ENCODE measurements at places on chromosomes 4 and X.
A peak's percentile ranks its signal among the peaks of the same experiment; 100 is the strongest.

GRCh38 chr4:188613976-188614375 lies 474.7 kb downstream of the TRIML1 start:
- DNase-seq = peak; percentile 13

- no peak for DNase-seq
Observed at GRCh38 chrX:46803140-46803539, 33.7 kb upstream of the RP2 start.

GRCh38 chr4:37977471-37978247 lies 17.5 kb downstream of the PTTG2 start:
- DNase-seq = peak; percentile 56

DNA sequence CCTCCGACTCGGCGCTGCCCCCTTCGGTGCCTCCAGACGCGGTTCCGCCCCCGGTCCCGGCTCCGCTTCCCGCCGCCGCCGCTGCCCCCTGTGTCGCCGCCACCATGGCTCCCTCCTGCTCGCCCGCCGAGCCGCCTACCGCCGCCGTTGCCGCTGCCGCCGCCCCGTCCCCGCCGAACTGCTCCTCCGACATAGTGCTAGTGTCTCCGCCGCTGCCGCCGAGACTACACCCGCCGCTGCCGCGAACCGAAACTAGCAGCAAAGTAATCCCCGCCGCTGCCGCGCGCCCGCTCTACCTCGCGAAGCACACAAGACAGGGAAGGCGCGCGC lies 340 bp downstream of the HNRNPD start:
- no peak for DNase-seq

- no peak for DNase-seq
Observed at GRCh38 chr4:152860046-152860445, 76.1 kb upstream of the FHDC1 start.

DNA sequence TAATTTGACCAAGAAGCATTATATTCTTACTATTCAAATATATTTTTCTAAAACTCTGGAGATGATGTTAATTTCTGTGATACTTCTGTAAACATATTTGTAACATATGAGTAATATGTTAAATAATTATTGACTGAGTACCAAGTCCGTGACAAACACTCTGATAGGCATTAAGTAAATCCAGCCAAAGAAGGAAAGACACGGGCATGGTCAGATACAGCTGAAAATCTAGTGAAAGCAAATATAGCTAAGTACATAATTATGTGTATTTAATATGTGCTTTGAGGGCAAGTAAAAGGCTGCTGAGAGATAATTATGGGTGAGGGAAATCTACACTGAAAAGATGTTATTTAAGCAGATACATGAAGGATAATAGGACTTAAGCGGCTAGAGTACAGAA lies 1263.6 kb upstream of the ADGRL3 start:
- no peak for DNase-seq

GRCh38 chr4:73248416-73248815 lies 10.2 kb downstream of the ANKRD17 start:
- DNase-seq = no peak

- no peak for DNase-seq
Observed at GRCh38 chr4:105923497-105924238, 28.4 kb downstream of the NPNT start.

DNA sequence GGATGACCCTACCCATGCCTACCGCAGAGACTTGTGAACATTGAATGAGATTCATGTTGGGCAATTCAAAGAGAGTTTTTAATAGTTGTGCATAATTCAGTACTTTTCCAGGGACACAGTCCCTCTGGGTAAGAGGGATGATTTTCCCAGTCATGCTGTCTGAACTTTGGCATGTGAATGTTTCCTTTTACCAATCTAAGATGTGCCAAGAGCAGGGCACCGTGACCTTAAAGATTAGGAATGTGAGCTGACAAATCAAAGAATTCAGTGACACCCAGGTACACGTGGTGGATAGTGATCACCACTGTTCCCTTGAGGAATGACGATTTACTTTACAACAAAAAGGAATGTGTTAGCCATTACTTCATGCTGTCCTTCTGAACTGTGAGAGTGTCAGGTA lies 515.6 kb downstream of the PPARGC1A start:
- peak; percentile 95 for DNase-seq

- no peak for DNase-seq
Observed at GRCh38 chr4:182223708-182224107, 19.5 kb upstream of the TENM3 start.

DNA sequence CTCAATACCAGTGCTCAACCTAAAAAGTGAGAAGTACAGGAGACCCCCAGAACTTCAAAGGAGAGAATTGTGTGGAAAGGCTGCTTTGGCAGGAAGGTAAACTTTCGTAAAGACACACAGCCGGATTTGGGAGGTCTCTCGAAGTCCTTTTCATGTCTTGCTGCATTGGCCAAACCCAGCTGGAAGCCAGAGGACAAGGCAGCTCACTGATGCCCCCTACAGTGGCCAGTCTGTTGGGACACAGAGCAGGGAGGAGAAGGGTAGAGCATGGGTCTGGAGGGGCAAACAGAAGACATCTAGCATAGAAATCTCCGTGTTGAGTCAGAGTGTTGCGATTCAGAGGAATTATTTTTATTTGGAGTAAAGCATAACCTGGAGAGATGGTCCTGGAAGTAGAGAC lies 198.9 kb downstream of the ANK2 start:
- DNase-seq = no peak

GRCh38 chrX:17933856-17934255 lies 72.8 kb upstream of the RAI2 start:
- no peak for DNase-seq

DNA sequence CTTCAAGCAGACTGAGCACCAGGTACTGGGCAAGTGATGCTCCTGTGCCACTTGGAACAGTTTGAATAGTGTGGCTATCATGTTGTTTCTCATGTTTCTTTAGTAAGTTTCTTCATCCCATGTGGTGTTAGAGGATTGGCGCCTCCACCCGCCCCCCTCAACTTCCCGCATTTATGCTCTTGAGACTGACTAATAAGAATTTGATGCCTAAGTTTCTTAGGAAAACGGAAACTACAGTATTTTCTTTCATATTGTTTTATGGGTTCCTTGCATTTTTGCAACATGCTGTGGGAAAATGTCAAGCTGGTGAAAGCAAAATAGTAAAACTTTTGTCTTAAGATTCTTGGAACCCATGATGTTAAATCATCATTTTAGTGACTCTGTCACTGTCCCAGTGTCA lies 101.2 kb upstream of the SLC4A4 start:
- DNase-seq = no peak

GRCh38 chrX:10619425-10620046 lies 849 bp downstream of the MID1 start:
- DNase-seq = no peak

GRCh38 chr4:99848591-99849001 lies 32.0 kb downstream of the DAPP1 start:
- no peak for DNase-seq

DNA sequence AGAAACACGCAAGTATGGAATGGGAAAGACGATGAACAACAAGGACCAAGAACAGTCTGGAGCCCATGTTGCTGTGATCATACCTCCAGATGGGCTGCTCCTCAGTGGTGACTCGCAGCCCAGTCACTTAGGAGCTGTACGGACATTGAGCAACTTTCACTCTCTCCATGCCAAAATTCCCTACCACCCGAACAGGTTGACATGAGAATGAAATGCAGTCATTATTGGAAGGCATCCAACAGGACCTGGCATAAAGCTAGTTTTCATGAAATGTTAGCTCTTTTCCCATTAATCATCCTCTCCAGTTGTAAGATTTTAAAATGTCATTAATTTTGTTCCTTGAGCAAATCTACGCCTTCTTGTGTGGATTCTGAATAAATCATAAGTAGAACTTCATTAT lies 82.7 kb upstream of the GPM6B start:
- no peak for DNase-seq

DNA sequence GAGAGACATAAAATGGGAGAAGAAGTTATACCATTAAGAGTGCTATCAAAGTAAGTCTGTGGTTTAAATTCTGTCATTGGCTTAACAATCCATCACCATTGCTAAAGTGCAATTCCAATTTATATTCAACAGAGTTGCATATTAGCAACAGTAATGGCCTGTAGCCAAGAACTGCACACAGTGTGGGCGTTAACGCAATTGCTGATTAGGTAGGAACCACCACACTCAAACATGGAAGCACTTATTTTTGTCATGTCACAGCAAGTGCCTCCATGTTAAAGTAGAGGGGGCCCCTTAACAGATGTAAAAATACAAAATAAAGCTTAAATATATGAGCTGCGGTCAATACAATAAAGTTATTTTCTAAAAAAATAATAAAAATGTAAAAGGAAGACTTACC lies 10.8 kb downstream of the LARP7 start:
- no peak for DNase-seq

GRCh38 chr4:11605597-11605996 lies 176.9 kb upstream of the HS3ST1 start:
- no peak for DNase-seq

- DNase-seq = no peak
Observed at GRCh38 chr4:115149106-115149505, 35.7 kb upstream of the NDST4 start.

GRCh38 chrX:31200430-31200829 lies 128.6 kb upstream of the FTHL17 start:
- DNase-seq = no peak

GRCh38 chrX:15167826-15168225 lies 102.1 kb downstream of the ASB9 start:
- DNase-seq = no peak

GRCh38 chr4:53021754-53022512 lies 159.8 kb downstream of the RASL11B start:
- DNase-seq = no peak

GRCh38 chrX:40402831-40403533 lies 177.8 kb upstream of the ATP6AP2 start:
- peak; percentile 77 for DNase-seq

DNA sequence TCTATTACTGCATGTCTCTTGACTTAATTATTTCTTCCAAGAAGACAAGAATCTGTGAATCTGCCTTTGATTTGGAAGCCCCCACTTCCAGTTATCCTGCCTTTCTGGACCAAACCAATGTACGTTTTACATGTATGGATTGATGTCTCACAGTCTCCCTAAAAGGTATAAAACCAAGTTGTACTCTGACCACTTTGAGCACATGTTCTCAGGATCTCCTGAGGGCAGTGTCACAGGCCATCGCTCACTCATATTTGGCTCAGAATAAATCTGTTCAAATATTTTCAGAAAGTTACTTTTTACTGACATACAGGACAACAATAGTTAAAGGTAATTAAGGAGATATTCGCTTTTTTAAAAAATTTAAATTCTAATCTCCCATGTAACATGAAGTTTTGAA lies 188.6 kb upstream of the CPXCR1 start:
- DNase-seq = no peak

- no peak for DNase-seq
Observed at GRCh38 chrX:36961590-36961989, 46.6 kb upstream of the FAM47C start.

GRCh38 chr4:138938366-138938690 lies 77.3 kb upstream of the NOCT start:
- peak; percentile 28 for DNase-seq

GRCh38 chrX:153780678-153781427 lies at the start of gene SRPK3:
Gene SRPK3, plus strand, starts transcription at chrX:153781041. Its CDS starts 46 bp downstream, at chrX:153781087.
- no peak for DNase-seq

- no peak for DNase-seq
Observed at GRCh38 chr4:25925486-25926201, 11.6 kb downstream of the SMIM20 start.

DNA sequence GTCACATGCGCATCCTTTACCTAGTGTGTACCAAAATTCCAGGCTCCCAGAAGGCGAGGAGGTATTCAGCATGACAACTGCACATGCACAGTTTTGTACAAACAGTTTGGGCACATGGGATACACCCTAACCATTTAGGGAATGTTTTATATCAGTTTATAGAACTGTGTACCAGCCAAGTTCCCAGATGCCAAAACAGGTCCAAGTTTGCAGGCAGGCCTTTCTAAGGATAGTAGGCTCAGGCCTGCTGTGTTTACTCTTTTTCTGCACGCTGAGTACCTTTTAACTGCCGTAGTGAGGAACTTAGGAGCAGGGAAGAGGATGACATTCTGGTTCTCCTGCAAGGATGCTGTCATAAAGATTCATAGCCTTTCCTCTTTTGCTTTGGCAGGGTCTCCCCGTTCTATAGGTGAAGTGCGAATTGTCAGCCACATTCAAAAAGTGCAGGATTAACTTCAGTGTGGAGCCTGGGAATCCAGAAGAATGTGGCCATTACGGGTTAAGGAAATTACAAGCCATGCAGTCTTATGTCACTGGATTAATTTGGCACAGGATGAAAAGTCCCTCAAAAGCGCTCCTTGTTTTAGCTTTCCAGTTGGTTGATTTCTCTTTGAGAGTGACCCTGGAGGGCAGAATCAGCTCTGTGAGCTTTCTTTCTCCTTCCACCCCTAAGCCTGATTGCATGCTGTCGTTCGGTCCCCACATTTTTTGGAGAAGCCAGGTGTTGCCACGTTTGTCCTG lies 259.8 kb downstream of the ARHGAP10 start:
- DNase-seq = no peak

DNA sequence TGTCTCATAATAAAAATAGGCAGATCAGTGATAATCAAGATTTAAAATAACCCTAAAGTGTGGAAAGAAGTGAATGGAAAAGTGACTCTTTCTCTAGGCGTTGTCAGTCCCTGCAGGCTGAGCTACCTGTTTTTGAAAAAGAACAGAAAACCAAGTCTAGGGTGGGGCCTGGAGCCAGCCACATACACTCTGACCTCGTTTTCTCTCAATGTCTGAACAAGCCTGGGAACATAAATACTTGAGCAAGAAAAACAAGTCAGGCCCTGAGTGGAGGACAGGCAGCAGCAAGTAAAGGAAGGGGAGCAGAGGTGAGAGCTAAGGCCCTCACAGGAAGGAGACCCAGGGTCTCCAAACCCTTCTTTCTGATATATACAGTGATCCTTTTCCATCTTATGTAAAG lies 91.7 kb upstream of the HPF1 start:
- no peak for DNase-seq

DNA sequence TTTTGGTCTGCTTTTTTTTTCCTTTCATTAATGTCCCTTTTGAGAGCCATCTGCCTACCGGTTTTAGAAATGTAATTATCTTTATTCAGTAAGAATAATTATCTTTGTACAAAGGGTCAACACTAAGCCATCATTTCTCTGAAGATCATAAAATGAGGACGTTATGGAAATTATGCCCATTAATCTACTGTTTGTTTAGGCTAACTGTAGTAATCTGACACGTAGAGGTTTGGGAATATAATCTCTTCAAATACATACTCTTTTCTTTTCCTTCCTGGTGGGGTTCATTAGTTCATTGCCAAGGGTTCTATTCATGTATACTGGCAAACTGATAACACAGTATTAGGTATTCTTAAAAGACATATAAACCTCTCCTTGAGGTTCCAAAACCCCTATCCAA lies 3.8 kb upstream of the HSD17B13 start:
- DNase-seq = no peak

DNA sequence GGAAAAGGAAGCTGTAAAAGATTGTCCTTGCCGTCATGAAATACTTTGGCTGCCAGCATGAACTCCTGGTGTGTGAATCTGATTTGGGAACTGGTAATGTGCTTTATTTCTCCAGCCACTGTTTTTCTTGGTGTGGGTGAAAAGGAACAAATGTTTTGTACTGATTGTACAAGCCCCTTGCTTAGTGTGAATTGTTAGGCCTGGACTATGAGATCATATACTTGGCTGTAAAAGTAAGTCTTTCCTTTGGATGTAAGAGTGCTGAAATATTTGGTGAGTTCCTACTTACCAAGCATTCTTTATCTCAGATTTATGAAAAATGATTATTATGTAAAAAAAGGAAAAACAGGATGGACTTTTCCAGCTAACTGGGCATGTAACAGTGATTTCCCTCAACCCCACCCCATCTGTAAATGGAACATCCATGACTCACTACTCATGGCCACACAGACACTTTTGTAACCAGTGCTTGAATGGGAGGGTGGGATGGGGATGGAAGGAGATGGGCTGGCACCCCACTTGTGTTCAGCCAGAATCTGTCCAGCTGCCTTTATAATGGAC lies 6.3 kb downstream of the FNIP2 start:
- no peak for DNase-seq

Data from RCC 7860 (cell line).